OCI-M1 (cell line): ENCODE measurements at places on chromosomes 12 and 14.

GRCh38 chr12:88805692-88806091 is 225.4 kb upstream of the KITLG start:
- DNase-seq: no peak

- no peak for DNase-seq
These were observed 118.0 kb upstream of the TMEM260 start for GRCh38 chr14:56461276-56462275.

GRCh38 chr14:25132732-25133422 is 82.9 kb upstream of the STXBP6 start:
- peak; percentile 68 for DNase-seq

DNA sequence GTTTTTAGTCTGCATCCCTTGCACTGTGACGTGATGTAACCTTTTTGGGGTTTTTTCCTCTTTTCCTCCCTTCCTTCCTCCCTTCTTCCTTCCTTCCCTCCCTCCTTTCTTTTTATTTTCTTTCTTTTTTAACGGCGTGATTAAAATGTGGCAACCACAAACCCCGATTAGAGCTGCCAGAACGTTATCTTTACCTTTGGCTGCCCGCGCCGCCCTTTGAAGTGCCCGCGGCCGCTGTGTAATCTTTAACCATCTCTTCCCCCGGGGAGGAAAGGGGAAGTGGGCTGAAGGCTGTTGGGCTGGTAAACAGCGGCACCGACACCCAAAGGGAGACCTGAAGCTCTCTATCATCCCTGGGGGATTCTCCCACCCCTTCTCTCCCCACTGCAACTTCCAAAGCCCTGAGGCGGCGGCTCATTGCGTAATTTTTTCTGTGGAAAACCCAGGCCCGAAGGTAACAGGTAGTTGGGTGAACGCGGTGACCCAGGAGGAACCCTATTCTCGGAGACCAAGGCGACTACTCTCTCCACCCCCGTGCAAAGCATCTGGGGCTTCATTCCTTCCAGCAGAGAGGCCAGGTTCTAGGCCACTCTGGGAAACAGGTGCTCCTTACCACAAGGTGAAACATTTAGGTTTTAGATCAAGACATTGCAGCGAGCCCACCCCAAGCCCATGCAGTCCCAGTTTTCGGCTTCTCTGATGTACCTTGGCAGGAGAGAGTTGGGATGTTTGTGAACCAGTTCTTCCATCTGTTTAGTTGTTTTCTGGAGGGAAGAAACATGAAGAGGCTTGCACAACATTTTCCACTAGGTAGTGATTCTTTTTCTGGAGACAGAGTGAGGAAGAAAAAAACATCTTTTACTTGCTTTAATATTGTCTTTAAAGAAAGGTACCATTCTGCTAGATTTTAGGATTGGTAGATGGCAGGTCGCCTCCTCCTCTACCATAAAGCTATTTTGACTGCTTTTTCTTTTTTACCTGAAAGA is 1.5 kb downstream of the LGR5 start:
- peak; percentile 89 for DNase-seq

DNA sequence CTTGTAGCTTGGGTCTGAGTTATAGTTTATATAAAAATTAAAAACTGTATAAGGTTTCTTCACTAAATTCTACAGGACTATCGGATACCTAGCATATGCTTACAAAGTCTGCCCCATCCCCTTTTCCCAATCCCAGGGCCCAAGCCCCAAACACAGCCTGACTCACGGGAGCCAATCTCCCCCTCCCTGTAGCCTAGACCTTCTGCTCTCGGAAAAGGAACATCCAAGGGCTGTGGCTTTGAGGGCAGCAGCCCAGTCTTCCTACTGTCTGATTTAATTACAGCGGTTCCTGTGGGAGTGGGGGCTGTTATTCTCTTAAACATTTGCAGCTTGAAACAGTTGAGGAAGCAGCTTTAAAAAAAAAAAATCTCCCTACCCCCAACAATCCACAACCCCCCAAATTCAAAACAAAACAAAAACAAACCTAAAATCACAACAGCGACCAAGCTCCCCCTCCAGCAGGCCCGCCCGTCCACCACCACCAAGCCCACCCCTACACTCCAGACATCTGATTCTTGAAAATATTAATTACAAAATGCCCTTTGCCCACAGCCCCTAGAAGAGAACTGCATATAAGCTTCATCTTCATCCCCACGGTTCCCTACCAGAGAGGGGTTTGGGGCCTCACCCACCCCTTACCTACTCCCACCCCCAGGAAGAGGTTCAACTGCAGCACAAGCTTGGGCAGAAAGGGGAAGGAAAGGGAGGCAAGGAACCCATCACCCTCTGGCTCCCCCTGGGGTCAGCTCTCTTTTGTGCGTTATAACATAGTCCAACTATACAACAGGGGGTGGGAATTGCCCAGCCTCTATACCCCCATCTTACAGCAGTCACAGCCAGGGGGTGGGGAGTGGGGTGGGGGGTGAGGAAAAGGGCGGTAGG is 1.1 kb upstream of the PRKAG1 start:
- peak; percentile 90 for DNase-seq

DNA sequence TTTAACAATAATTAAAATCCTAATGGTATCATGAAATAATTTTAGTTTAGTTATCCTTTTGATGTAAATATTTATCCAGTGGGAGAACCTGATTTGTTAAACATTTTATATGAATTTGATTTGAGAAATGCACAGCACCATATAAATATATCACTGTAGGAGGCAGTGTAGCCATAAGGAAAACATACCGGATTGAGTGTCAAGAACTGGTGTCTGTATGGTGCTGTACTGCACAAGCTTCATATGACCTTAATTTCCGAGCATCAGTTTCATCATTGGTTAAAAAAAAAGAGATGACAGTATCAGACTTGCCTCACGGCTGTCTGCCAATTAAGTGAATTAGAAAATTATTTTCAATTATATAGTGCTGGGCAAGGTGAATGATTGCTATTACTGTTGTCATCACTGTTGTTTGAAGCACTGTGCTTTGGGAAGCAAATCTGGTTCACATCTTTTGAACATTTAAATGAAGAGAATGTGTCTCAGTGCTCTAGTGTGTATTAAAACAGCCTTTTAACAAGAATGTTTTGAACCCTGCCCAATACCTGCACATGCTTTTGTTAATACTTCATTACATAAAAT is 72.1 kb downstream of the TMTC2 start:
- no peak for DNase-seq

DNA sequence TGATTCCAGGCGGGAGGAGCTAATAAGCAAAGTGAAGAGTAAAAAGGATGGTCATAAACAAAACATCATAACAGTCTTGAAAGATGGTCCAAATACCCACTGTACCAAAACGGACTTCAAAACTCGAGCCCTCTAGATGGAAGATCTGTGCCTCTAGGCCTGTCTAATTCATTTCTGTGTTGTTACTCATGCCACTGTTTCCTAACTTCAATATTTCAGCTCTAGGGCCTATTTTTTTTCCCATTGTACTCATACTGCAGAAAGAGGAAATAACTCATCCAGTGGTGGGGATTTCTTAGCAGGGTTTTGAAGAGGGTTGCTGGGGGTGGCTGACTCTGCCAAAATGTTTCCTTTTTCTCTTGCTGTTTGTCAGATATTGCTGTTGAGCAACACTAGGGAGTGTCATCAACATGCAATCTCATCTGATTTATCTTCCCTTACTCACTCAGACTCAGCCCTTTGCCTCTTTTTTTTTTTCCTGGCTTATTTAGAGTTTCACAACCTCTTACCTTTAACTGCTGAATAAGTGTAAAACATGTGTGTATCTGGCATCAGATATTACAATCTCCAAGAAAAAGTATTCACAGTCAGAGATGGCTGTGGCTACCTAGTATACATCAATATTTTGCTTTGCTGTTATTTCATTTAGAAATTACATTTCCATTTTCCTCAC is 189.6 kb downstream of the DUSP6 start:
- DNase-seq: peak; percentile 96

GRCh38 chr14:54010981-54011380 is 54.4 kb upstream of the BMP4 start:
- no peak for DNase-seq

DNA sequence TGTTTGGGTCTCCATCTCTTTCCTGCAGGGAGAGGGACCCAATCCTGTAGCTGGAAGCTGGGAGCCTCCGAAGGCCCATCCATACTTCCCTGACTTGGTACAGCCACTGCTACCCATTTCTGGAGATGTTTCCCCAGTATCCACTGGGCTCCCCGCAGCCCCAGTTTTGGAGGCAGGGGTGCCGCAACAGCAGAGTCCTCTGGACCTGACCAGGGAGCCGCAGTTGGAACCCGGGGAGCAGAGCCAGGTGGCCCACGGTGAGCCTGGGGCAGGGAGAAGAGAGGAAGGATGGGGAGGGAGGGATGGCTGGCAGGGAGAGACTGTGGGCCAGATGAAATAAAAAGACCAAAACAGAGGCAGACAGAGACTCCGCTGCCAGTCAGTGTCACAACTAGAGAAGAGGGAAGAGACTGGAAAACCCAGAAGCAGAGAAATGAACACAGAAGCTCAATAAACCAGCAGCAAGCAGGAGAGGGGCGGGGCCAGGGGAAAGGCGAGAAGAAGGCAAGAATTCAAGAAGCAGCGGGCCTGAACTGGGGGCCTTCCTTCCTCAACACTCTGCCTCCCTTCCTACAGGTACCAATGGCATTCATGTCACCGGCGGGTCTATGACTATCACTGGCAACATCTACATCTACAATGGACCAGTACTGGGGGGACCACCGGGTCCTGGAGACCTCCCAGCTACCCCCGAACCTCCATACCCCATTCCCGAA is 6.3 kb downstream of the LTBR start:
- DNase-seq: no peak

GRCh38 chr12:4645023-4645422 is 3.8 kb downstream of the AKAP3 start:
- DNase-seq: peak; percentile 7

- no peak for DNase-seq
These were observed 161.2 kb downstream of the TTC8 start for GRCh38 chr14:88985654-88986053.

GRCh38 chr12:108455706-108456105 is 59.4 kb upstream of the FICD start:
- no peak for DNase-seq

DNA sequence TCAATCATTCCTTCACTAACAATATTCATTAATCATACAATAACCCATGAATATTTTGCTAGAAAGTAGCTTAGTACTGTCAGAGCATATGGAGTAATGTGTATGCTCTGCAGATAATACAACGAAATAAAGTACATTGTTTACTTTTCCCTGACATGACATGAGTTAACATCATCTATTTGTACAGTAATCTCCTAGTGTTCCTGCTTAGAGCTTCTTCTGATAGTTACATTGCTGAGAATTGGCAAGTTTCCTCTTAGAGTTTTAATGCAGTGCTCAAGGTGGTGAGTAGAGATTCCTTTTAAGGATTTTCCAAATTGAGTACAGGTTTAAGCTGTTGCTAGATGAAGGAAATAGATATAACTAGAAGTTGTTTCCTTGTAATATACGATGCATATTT is 164.5 kb upstream of the NPAS3 start:
- DNase-seq: no peak

- peak; percentile 37 for DNase-seq
These were observed 601 bp downstream of the ZNF839 start for GRCh38 chr14:102320033-102320660.

DNA sequence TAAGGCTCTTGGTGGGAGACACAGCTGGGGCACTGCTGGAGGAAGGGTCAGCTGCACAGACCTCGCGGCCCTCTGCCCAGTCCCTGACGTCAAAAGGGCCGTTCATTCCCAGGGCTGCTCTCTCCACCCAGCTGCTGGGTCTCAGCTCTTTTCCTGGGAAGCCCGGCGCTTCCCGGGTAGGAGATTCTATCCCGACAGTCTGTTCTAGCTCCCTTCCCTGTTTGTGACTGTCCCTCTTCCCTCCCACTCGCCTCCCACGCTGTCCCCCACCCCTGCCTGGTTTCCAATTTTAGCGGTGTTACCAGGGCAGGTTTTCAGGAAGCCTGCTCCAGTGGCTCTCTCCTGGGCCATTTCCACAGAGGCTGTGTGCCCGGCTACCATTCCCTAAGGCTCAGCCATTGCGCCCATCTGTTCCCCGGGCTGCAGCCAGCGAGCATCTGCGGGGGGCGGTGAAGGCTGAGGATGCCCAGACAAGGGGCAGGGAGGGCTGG is 186.6 kb downstream of the CACNA1C start:
- no peak for DNase-seq

DNA sequence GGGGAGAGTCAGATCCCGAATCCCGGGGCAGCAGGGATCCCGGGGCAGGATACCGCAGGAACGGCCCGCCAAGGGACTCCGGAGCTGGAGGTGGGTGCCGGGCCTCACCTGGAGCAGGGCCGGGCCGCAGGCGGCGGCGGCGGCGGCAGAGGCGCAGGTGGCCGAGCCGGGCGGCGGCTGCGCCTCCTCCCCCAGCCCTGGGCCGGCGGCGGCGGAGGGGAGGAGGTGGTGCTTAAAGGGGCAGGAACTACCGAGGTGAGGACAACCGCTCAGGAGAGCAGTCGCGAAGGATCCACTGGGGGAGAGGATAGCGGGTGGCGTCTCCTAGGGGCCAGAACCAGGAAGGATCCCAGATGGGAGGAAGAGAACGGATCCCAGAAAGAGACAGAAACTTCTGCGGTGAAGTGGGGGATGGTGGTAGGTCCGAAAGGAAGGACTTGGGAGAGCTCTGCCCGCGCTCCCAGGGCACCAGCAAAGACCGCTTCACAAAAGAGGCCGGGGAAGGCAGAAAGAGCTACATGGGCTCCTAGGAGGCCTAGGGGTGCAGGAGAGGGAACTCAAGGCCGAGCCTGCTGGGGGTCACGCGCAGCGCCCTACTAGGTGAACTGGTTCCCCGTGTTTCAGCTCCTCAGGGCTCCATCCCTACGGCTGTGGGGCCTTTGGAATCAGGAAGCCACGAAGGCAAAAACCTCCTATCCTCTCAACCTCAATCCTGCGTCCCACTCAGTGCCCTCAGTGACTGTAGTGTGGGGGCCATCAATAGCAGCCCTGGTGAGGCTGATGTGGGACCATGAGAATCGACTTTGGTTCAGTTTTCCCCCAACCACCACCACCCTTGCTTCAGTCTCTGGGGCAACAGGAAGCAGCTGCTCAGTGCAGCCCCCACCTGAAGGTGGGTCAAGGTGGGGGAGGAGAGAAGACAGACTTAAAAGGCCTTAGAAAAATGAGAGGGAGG is 5.0 kb upstream of the BAZ2A start:
- peak; percentile 93 for DNase-seq

GRCh38 chr14:53023325-53023724 is 72.5 kb upstream of the FERMT2 start:
- DNase-seq: no peak
